ENCODE measurements at places on chromosomes 5 and 9.

DNA sequence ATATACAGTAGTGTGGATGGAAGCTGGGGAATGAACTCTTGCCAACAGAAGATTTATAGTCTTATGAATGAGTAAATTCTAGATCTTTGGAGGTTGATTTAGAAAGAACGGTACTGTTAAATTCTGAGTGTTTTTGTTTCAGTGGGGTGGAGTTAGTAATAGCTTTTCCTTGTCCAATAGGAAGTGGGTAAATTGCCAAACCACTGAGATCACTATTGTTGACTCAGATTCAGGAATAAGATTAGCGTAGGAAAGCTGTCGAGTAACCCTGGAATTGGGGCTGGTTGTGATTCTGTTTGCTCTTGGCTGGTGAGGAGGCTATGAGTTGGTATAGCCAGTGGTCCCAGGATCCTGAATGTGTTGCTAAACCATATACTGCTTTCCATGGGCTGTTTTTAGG, 155.6 kb downstream of the ARHGAP26 start:
- no peak for DNase-seq

DNA sequence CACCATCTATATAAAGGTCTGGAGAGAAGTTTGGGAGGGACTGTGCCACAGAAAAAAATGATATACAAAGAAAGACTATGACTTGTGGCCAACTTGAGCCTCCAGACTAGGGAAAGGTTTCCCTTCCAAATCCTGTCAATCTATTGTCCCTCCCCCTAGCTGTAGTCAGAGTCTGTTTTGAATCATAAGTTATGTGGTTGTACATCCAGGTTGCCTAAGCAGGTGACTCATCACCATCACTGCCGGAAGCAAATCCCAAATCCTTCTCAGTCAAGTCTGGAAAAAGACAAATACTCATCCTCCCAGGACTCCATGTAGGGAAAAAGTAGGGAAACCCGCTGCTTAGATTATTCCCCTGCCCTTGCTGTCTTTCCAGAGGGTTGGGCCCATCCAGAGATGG, 235.7 kb downstream of the CDK5RAP2 start:
- DNase-seq: no peak

- DNase-seq: no peak
Measured at GRCh38 chr9:132283863-132284262, 70.9 kb downstream of the SETX start.

GRCh38 chr5:54658010-54658409, 140.5 kb downstream of the SNX18 start:
- no peak for DNase-seq

DNA sequence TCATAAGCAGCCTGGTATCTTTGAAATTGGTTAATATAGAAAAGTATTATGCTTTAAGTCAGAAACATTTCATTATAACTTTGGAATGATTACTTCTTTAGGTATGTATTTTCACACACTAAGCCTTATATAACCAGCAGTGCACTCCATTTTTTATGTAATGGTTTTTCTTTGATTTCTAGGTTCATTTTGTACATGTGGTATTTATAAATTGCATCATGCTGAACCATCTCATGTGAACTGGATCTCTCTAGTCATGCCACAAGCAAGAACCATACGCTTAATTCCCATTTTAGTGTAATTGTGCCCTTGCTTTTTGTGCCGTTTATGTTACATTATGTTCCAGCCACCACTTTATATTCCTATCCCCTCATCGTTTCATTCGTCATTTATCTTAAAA, 38.6 kb upstream of the SRP19 start:
- no peak for DNase-seq

- DNase-seq: no peak
Measured at GRCh38 chr9:92163276-92163675, 48.1 kb upstream of the SPTLC1 start.

All from CD4-positive, alpha-beta T cell treated with Interleukin-4 for 1 hour (primary cell).